SK-N-DZ (cell line): ENCODE measurements at places on chromosomes 2 and 18.

GRCh38 chr2:148719941-148720436 is 75.4 kb downstream of the EPC2 start:
- no peak for DNase-seq

- no peak for DNase-seq
Measured at GRCh38 chr2:66692521-66693054, 257.7 kb downstream of the MEIS1 start.

GRCh38 chr2:10655074-10655473 is 34.7 kb downstream of the NOL10 start:
- DNase-seq = no peak

- no peak for DNase-seq
Measured at GRCh38 chr2:147288131-147288530, 556.7 kb upstream of the ACVR2A start.

GRCh38 chr2:58427572-58428095 is 186.5 kb upstream of the FANCL start:
- DNase-seq = peak; percentile 40

DNA sequence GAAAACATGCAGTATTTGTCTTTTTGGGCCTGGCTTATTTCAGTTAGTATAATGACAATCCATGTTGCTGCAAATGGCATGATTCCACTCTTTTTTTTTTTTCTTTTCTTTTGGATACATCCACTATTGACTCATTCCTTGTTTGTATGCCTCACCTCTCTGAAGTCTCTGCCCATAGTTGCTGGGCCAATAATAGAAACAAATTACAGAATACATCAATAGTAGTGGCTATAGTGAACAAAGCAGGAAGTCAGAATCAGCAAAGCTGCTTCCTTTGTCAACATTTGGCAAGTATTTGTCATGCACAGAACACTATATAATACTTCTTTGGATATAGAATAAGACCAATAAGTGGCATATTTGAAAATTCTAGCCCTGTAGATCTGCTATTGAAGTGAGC is 609.7 kb downstream of the STK39 start:
- DNase-seq = no peak

- DNase-seq = no peak
Measured at GRCh38 chr2:68831686-68832232, 39.4 kb downstream of the BMP10 start.
